ENCODE measurements at places on chromosomes 7 and 10.

DNA sequence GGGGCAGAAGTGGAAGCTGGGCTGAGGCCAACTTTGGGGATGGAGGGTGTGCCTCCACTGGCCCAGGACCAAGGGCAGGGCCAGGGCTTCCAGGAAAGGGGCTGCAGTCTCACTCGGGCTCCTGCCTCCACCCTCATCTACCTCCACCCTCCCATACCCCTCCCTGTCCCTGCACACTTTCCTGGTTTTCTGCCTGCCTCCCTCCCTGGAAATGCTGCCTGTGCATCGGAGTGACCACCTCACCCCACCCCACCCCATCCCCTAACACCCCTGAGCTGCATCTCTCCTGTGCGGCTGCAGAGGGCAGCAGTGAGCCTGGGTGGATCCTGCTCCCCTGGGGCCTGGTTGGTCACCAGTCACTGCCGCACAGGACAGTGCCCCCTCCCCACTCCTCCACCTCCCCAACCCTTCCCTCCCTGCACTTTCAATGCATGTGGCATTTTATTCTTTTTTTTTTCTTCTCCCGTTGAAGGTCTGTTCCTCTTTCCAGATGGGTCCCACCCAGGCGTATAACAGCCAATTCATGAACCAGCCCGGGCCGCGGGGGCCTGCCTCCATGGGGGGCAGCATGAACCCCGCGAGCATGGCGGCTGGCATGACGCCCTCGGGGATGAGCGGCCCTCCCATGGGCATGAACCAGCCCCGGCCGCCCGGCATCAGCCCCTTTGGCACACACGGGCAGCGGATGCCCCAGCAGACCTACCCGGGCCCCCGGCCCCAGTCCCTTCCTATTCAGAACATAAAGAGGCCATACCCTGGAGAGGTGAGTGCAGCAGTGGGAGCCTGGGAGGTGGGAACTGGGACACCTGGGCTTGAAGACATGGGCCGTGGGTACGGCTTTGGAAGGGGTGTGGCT is 54.1 kb upstream of the PPIF start:
- DNase-seq = no peak

GRCh38 chr10:84257343-84258020 is 12.6 kb downstream of the RGR start:
- DNase-seq = no peak

- DNase-seq = no peak
These were observed 23.9 kb downstream of the PYROXD2 start for GRCh38 chr10:98391065-98391464.

- no peak for DNase-seq
These were observed 81.1 kb upstream of the TMEM72 start for GRCh38 chr10:44830022-44830421.

GRCh38 chr10:114042895-114043531 is 653 bp upstream of the ADRB1 start:
- no peak for DNase-seq

DNA sequence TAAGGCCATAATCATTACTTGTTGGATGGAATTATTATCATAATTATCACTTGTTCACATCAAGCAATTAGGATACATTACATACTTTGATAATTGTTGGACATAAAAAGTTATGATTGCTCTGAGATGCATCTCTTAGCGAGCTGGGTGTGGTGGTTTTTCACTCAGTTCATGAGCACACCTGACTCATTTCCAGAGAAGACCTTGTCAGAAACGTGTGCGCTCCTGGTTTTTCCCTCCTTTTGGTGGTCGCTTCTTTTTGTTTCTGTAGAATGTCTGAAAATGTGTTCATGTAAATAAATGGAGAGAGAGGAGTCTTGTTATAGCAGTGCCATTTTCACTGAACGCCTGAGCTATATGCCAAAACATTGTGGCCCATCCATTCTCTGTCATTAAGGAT is 141.3 kb downstream of the PAXIP1 start:
- DNase-seq = no peak

DNA sequence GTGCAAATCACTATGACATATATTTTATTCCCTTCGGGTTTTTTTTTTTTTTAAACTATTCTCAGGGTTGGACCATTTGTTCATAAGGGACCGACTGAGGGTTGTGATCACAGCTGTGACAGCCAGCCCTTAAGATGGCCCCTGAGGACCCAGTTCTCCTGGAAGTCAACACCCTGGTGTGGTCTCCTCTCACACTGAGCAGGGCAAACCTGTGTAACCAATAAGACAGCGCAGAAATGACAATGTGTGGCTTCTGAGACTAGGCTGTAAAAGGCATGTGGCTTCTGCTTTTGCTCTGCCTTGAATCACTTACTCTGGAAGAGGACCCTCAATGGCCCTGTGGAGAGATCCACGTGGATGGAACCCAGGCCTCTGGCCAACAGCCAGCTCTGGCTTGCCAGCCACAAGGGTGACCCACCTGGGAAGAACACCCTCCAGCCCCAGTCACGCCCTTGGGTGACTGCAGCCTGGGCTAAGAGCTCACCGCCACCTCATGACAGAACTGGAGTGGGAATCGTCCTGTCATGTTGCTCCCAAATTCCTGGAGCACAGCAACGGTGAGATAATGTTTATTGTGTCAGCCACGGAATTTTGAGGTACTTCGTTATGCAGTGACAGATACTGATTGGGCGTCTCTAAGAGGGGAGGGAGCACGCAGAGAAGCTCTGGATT is 127.1 kb downstream of the CLEC2L start:
- no peak for DNase-seq

DNA sequence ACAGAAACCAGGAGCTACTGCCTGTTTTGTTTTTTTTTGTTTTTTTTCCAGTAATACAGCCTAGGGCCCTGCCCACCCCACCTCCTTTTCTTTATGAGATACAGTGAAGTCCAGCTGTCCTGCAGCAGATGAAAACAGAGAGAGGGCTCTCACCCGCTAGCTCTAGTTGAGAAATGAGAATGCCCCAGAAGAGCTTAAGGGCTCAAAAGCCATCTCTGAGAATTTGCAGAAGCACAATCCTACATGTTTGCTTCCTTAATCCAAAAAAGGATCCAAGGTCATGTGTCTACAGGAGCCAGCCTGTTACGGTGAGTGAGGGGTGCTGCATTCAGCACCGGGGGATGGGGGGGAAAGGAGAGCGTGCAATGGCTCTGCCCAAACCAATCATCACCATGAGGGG is 122.7 kb downstream of the KCNMA1 start:
- DNase-seq = no peak

DNA sequence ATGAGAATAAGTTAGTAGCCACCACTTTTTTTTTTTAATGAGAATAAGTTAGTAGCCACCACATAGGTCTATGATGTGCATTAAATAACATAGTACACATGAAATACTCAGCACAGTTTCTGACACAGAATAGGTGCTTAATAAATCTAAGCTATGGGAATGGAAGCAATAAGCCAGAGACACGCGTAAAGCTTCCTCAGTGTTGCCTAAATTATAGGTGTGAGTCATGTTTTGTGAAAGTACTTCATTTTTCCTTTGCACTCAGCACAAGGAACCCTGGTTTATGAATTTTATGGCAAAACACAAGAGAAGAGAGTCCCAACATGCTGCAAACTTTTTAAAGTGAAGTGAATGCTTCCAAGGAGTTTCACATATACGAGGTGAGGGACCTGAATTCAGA is 267.4 kb downstream of the RNLS start:
- no peak for DNase-seq

DNA sequence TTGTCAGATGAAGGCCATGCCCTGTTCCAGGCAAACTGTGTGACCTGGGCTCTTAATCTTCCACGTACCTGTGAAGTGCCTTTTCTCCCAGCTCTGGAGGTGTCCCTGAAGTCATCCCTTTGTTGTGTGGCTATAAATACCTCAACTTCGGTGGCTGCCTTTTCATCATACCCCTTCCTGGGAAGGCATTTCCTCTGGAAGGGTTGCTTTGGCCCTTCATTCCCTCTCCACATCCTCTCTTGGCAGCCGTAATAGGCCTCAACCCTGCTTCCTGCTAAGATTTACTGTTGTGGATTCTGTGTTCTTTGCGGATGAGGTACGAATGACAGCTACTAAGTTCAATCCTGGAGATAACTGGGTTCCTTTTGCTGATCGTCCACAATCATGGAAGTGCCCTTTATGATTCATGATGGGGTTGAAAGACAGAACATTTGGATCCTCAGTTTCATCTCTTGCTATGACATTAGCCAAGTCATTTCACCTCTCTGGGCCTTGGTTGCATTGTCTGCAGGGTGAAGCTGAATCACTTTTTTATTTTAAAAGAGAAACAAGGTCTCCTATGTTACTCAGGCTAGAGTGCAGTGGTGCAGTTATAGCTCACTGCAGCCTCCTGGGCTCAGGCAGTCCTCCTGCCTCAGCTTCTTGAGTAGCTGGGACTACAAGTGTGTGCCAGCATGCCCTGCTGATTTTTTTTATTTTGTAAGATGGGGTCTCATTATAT is 23.6 kb downstream of the FKBP6 start:
- no peak for DNase-seq

DNA sequence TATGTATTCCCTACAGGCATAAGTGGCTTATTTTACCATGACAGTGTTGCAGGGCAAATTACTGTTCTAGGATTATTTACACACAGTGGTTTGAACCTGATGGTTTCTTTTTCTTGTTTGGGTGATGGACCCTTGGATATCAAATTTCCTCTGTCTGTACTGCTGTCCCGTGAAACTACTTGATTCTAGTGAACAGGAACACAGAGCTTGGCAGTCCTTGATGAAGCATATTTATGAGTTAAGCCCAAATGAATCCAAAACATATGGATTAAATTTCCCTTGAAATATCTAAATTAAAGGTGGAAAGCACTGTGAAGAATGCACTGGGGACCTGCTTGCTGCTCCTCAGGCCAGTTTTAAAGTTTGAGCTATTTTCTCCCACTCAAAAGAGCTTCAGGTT is 635.3 kb downstream of the INHBA start:
- DNase-seq = no peak

DNA sequence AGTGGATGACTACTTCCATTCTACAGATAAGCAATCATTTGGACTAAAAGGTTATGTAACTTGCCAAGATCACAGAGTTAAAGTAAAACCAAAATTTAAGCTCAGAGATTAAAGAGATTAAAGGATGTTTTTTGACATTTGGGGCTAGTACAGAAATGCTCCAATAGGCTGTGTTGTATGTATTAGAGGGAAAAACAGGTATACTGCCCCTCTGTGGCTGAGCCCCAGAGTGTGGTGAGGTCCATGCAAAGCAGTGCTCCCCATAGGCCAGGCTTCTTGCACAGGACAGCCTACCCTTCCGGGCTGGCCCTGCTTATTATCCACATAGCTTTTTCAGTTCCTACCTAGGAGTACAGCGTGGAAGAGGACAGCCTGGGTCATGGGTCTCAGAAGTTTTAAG is 322.8 kb downstream of the POM121L12 start:
- no peak for DNase-seq

GRCh38 chr10:71701496-71702132 is 18.0 kb downstream of the C10orf105 start:
- DNase-seq = no peak

DNA sequence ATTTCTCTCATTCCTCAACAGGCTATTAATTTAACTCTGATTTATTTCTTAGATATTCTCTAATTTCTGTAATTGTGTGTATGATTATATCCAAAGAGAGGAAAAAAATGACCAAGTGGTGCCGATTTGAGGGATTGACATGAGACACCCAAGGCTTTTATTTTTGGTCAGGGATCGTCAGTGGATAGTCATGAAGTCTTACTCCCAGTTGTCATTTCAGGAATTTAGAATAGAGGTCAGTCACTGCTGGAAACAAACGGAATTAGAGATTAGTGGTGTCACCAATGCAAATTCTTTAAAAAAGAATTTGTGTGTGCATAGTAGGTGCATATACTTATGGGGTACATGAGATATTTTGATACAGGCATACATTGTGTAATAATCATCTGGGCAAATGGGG is 26.8 kb upstream of the AGR3 start:
- no peak for DNase-seq

DNA sequence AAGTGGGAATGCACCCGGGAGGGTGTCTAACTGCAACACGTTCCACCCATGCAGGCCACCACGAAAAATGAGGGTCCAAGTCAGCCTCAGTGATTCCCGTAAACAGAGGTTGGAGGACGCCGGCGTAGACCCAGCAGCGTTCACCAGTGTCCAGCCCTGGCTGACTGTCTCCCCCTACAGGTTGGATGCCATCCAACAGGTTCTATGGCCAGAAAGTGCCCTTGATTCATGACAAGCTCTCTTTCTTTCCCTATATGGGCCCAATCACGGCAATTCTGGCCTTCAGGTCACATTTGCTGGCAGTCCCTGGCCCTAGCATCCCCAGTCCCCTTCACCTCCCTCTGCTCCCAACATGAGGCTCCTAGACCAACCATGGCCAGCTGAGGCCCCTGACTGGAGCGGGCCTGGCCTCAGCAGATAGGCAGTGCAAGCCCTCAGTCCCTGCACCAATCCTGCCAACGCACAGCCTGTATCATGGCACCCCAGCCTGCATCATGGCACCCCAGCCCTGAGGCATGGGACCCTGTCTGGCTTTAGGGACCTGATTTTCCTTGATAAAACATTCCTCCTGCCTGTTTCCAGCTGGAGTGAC is 227.4 kb downstream of the GRID1 start:
- no peak for DNase-seq

DNA sequence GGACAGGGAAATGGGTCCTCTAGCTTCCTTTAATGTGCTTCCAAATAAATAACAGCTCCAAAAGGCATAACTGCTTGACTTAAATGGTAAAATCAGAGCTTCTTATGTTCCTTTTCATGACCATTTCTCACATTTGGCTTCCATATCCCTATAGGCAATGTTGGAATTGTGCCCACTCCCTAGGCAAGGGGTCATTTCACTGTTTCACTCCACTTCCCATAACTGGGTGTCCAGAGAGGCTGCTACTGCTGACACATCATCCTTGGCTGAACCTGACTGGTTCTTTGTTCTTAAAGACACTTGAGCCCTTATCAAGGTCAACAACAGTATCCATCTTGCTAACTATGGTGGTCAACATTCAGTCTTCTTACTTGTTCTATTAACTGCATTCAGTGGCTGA is 37.1 kb downstream of the PRTFDC1 start:
- no peak for DNase-seq

- no peak for DNase-seq
These were observed 127.0 kb upstream of the FZD1 start for GRCh38 chr7:91137153-91137787.

GRCh38 chr10:29658984-29659965 is 24.5 kb upstream of the SVIL start:
- peak; percentile 68 for DNase-seq

- DNase-seq = no peak
These were observed 173.4 kb downstream of the IMMP2L start for GRCh38 chr7:111388912-111389311.

- DNase-seq = no peak
These were observed 351.9 kb upstream of the LRGUK start for GRCh38 chr7:133775201-133775600.

DNA sequence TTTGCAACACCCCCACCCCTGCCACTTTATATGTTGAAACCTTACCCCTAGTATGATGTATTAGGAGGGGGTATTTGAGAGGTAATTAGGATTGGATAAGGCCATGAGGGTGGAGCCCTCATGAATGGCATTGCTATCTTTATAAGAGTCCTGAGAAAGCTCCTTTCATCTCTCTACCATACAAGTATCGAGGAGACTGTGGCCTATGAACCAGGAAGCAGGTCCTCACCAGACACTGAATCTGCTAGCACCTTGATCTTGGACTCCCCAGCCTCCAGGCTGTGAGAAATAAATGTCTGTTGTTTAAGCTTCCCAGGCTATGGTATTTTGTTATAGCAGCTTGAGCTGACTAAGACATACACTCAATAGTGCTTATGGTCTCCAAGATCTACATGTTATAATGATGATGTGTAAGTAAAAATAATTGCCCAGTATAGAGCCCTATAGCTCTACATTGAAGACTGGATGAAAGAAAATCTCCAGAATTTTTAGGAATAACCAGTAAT is 188.8 kb downstream of the RAPGEF5 start:
- DNase-seq = no peak

All from effector memory CD4-positive, alpha-beta T cell (primary cell).